CD8-positive, alpha-beta memory T cell (primary cell): ENCODE measurements at places on chromosomes 12 and 14.

- peaks cover 5% of the 10 kb centered on the region for H3K27me3 ChIP-seq
- H3K4me1 ChIP-seq = no peaks in the 10 kb centered on the region
- H3K4me3 ChIP-seq = no peak overlapping the region
- DNase-seq = no peak
These were observed 890 bp downstream of the AVPR1A start for GRCh38 chr12:63149909-63150712.

DNA sequence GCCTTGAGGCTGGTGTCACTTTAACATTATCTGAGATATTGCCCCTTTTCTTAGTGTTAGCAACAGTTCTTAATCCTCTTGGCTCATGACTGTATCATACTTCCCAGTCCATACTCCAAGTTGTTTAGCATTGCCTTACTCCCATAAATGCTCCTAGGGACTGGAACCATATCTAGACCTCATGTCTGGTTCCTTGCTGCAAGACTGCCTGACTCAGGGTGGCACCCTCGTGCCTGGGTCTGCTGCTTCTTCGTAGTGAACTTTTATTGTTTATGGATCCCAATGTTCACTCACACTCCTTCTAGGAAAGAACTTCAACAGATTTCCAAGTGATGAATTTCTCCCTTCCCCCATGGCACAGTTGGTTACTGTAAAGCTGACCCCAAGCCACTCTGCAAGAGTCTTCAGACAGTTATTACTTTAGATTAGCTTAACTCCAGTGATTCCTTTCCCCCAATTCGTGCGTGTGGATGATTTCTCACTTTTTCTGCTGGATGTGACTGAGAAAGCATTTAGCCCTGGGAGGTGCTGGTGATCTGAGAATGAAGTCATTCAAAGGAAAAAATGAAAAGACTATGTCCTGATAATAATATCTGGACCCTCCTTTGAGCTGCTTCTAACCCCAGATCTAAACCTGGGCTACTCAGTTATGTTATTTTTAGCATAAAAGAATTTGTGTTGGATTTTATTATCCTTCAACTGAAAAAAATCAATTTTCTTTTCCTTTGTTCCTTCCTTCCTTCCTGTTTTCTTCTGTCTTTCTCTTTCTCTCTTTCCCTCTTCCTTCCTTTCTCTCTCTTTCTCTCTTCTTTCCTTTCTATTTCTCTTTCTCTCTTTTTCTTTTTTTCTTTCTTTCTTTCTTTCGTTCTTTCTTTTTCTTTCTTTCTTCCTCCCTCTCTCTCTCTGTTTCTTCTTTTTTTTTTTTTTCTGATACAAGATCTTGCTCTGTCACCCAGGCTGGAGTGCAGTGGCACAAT lies 47.5 kb upstream of the PPP1R12A start:
- no peak for DNase-seq
- no peaks in the 10 kb centered on the region for H3K36me3 ChIP-seq
- no peak overlapping the region for H3K27ac ChIP-seq
- H3K4me1 ChIP-seq = no peaks in the 10 kb centered on the region
- H3K27me3 ChIP-seq = no peaks in the 10 kb centered on the region
- H3K4me3 ChIP-seq = no peak overlapping the region

DNA sequence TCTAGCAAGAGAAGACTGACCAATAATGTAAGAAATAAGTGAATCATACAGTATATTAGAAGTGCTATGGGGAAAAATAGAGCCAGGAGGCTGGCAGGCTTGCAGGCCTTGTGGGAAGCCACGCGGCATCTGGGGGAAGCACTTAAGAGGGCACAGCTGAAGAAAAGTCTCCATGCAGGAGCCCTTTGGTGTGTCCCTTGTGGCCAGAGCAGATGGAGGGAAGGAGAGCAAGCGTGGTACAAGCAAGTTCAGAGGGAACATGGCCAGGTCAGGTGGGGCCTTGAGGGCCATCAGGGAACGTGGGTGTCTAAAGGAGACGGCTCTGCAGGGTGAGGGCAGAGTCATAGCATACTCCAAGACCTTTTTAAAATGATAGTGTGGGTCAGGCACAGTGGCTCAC lies 51.7 kb downstream of the LRRC74A start:
- no peak overlapping the region for H3K27ac ChIP-seq
- no peak for DNase-seq
- no peaks in the 10 kb centered on the region for H3K4me1 ChIP-seq
- H3K4me3 ChIP-seq = no peak overlapping the region

DNA sequence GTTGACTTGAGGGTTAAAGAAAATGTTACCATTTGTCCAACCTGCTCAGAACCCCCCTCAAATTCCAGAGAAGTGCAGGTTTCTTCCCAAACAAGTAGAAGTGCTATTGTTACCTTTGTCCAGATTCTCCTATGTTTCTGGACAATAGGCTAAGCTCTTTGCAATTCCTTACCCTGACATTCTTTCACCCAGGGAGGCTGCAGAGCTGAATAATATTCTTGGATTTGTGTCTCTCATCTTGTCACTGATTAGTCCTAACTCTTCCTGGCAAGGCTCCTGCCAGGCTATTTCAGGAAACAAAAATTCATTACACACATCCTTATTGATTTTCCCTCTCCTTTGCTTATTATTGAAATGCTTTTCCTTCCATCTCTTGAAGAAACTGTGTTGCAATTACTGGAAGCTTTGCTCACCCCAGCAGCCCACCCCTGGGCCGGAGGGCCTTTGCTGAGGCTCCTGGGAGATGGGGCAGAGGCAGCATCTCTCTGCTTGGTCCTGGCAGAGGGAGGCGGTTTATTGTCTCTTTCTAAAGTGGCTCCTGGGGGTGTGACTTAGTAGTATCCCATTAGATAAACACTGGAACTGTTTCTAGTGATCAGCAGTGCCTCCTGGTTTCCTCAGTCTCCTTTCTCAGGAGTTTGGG lies 207.5 kb upstream of the PELI2 start:
- H3K27me3 ChIP-seq = no peaks in the 10 kb centered on the region
- no peak for DNase-seq
- H3K4me3 ChIP-seq = no peak overlapping the region
- H3K36me3 ChIP-seq = no peaks in the 10 kb centered on the region

DNA sequence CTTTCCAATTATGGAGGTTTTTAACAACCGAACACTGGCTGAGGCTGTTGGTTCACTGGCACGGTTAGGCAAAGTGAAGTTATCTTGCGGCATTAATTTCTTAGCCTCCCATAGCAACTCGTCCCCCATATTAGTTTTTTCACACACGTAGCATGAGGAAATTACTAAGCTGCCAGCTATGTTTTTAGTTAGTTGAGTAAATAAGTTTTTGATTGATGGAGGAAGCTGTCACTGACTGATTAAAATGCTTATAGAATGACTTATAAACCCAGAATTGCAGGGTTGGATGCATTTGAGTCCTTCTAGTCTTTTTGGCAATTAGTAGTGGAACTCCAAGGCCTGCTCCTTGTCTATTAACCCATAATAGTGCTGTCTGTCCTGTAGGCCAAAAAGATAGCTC lies 97.1 kb downstream of the ALG10 start:
- no peak overlapping the region for H3K4me3 ChIP-seq
- H3K27me3 ChIP-seq = no peaks in the 10 kb centered on the region
- H3K4me1 ChIP-seq = no peaks in the 10 kb centered on the region

DNA sequence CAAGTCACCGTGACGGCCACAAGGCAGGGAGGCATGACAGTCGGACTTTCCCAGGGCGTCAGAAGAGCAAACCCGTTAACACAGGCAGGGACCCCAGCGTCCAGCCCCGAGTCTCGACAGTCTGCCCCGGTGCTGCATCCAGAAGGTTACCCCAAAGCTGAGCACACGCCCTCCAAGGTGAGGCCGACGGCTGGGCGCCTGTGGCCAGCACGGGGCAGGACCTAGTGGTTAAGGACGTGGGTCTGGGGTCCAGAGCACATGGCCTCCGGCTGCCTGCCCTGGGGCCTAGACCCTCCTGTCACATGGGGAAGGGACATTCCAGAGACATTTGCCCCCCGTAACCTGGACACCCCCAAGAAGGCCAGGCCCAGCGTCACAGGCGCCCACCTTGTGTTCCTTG lies 29.7 kb upstream of the BTBD6 start:
- H3K4me1 ChIP-seq = no peaks in the 10 kb centered on the region
- peaks cover 12% of the 10 kb centered on the region for H3K36me3 ChIP-seq
- no peaks in the 10 kb centered on the region for H3K27me3 ChIP-seq
- no peak for DNase-seq
- H3K27ac ChIP-seq = no peak overlapping the region

DNA sequence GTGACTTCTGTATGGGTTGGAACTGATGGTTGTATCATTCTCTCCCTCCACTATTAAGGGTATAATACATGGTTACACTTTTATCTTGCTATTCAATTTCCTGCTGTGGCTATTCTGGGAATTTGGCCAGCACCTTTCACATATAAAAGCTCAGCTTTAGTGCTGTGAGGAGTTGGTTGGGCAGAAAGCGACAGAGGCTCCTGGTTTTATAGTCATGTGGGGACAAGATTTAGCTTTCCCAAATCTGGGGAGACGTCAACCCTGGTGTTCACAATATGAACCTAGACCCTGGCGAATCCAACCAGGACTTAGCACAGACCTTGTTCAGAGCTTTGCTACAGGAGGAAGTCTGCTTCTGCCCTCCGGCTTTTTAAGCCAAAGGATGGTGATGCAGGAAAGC lies 36.5 kb downstream of the FOS start:
- no peaks in the 10 kb centered on the region for H3K27me3 ChIP-seq
- no peak overlapping the region for H3K27ac ChIP-seq
- DNase-seq = no peak
- no peaks in the 10 kb centered on the region for H3K4me1 ChIP-seq

GRCh38 chr12:12023456-12023855 lies 47.3 kb upstream of the BCL2L14 start:
- H3K27ac ChIP-seq = no peak overlapping the region
- no peaks in the 10 kb centered on the region for H3K36me3 ChIP-seq
- H3K4me1 ChIP-seq = peaks cover 13% of the 10 kb centered on the region
- no peak for DNase-seq
- H3K27me3 ChIP-seq = no peaks in the 10 kb centered on the region

- peak overlapping the region; percentile 23 for H3K4me3 ChIP-seq
- H3K36me3 ChIP-seq = no peaks in the 10 kb centered on the region
- peaks cover 26% of the 10 kb centered on the region for H3K4me1 ChIP-seq
- H3K27me3 ChIP-seq = no peaks in the 10 kb centered on the region
- no peak overlapping the region for H3K27ac ChIP-seq
These were observed 3.0 kb upstream of the FNTB start for GRCh38 chr14:64983439-64984310.

DNA sequence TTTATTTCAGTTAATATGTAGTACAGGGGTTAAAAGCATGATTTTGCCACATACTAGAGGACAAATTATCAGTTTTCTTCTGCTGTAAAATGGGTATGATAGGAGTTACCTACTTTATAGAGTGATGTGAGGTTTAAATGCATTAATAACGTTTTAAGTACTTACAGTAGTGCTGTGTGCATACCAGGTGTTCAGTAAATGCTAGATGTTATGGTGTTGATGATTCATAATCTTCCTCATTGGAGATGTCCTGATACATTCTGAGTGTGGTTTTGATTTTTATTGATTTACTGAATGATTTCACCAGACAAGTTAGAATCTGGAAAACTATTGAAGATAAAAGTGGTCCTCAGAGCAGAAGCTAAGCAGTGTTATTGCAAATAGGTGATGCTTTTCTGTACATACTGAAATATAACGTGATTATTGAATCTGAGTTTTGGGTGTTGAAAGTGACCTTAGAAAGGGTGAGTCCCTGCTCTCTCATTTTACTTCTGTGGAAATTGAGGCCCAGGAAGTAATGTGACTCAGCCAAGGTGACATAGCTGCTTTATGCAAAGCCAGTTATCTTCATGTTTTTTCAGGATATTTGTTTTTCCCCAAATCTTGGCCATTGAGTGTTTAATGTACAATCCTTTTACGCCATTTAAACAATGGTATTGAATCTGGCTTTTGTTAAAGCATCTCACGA lies 54.7 kb downstream of the VRK1 start:
- DNase-seq = no peak
- H3K36me3 ChIP-seq = no peaks in the 10 kb centered on the region
- no peaks in the 10 kb centered on the region for H3K27me3 ChIP-seq
- H3K4me3 ChIP-seq = no peak overlapping the region
- H3K4me1 ChIP-seq = no peaks in the 10 kb centered on the region

- DNase-seq = peak; percentile 41
- peaks cover 8% of the 10 kb centered on the region for H3K4me1 ChIP-seq
- H3K27ac ChIP-seq = no peak overlapping the region
- H3K36me3 ChIP-seq = no peaks in the 10 kb centered on the region
These were observed 3.6 kb upstream of the SLC7A8 start for GRCh38 chr14:23186913-23187654.

- H3K4me1 ChIP-seq = no peaks in the 10 kb centered on the region
- no peak for DNase-seq
- H3K36me3 ChIP-seq = no peaks in the 10 kb centered on the region
- no peak overlapping the region for H3K27ac ChIP-seq
- H3K4me3 ChIP-seq = no peak overlapping the region
These were observed 7.4 kb downstream of the CIT start for GRCh38 chr12:119869720-119870119.

DNA sequence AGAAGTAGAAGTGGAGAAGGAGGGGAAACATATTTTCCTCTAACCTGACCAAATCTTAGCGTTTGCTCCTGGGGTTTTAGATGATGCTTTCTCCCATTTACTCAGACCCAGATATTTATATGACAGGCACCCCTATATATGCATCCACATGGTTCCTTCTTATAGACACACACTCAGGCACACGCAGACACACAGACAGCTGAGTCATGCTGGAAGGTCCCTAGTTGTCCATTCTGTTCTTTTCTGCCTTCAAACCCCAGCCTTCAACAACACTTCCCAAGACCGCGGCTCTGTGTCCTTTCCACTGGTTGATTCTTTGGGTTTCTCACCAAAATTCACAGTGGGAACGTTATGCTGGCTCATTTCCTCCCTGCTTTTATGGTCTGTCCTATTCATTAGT lies 52.1 kb downstream of the HSPB8 start:
- no peaks in the 10 kb centered on the region for H3K36me3 ChIP-seq
- no peak overlapping the region for H3K4me3 ChIP-seq
- no peak overlapping the region for H3K27ac ChIP-seq
- no peaks in the 10 kb centered on the region for H3K27me3 ChIP-seq

DNA sequence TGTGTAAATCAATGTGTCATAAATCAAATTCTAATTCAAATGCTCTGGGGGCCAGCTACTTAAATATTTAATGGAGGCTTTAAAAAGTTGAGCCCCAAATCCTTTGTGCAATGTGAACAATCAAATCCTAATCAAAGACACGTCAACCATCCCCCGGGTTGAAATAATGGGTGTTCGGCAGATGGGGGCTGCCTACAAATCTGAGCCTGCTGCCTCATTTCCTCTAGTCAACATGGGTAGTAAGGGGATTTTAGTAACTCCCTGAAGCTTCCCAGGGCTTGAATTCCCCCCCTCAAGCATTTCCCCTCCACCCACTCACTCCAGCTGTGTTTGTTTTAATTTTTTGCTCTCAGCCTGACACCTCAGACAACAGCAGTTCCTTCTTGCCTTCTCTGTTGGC lies 37.8 kb downstream of the SRRM4 start:
- H3K36me3 ChIP-seq = no peaks in the 10 kb centered on the region
- H3K27ac ChIP-seq = no peak overlapping the region
- no peaks in the 10 kb centered on the region for H3K27me3 ChIP-seq
- H3K4me3 ChIP-seq = no peak overlapping the region
- no peaks in the 10 kb centered on the region for H3K4me1 ChIP-seq
- no peak for DNase-seq
